ENCODE measurements at places on chromosomes 2 and 18.

DNA sequence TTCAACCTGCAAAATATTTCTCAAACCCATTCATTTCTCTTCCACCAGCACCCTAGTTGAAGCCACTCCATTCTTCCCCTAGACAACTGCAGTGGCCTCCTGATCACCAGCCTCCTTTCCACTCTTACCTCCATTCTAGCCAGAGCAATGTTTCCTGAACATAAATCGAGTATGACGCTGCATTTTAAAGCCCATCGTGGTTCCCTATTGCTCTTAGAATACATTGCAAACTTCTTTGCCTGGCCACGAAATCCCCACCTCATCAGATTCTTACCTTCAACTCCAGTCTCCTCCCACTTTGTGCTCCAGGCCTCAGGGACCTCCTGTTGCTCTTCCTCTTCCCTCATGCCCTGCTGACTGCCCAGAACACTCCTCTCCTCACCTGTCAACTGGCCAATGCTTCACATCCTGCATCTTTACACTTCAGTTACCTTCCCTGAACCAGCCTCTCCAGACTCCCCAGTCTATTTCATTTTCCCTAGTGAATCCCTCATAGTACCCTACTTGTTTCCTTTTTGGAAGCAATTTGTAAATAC, 176.5 kb upstream of the CTAGE1 start:
- DNase-seq: no peak

GRCh38 chr2:182694189-182694588, 21.9 kb upstream of the DNAJC10 start:
- DNase-seq: no peak

DNA sequence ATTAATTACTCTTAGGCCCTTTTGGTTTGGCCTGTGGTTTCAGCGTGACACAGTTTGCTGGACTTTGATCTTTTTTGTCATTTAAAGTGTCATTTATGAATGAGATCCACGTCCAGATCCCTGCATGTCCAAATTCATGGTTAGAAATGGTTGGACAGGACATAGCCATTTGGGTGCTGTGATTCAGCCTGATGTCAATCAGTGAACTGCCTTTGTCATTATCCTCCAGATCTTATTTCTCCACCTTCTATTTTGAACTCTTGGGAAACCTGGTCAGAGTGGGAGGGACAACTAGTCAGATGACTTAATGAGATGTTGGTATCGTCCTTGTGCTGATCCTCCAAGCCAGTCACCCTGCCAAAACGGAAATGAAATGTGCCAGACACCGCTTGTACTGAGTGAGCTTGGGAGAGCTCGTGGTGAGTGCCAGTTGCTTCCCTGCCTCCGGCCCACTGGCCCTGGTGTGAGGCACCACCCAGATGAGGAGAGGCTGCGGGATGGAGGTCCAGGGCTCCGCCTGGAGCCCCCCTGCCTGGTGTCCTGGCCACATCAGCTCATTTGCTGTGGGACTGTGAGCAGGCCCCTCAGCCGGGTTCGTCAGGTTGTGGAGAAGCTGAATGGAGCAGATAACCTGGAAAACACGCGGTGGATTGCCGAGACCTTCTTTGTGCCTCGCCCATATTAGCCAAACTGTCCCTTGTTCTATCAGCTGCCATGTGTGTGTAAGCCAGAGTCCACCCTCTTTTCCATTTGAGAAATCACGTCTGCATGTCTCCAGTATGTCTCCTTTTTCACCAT, 70.1 kb downstream of the DGKD start:
- no peak for DNase-seq

GRCh38 chr2:197515315-197515738, 539 bp upstream of the MOB4 start:
- no peak for DNase-seq

GRCh38 chr2:28821295-28821958, 10.8 kb downstream of the SPDYA start:
- peak; percentile 10 for DNase-seq

GRCh38 chr18:50661013-50661412, 101.1 kb downstream of the MAPK4 start:
- DNase-seq: no peak

DNA sequence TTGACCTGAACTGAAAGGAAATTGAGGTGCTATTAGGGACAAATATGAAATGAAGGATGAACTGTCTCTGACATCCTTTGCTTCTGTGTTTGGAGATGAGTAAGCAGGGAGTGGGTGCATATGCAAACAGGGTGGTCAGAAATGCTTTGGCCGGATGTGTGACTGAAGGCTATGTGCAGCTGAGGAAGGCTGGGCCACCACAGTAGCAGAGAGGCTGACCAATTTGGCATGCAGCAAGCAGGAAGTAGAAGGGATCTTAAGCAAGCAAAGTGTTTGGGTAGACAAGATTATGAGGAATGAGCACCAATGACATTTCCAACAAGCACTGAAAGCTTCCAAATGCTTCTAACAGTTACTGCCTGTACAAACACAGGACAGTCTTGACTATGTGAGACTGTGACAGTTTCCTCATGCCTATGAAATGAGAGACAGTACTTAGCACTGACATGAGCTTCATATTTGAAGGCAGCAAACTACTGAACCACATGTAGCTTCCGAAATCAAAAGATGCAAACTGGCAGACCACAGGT, 3.3 kb upstream of the ACTR3 start:
- no peak for DNase-seq

GRCh38 chr2:42137125-42137841, 31.9 kb upstream of the EML4 start:
- no peak for DNase-seq

- DNase-seq: no peak
These were observed 413.7 kb upstream of the FAM98A start for GRCh38 chr2:34012715-34013302.

GRCh38 chr2:104880076-104880475, 26.2 kb downstream of the POU3F3 start:
- DNase-seq: no peak

DNA sequence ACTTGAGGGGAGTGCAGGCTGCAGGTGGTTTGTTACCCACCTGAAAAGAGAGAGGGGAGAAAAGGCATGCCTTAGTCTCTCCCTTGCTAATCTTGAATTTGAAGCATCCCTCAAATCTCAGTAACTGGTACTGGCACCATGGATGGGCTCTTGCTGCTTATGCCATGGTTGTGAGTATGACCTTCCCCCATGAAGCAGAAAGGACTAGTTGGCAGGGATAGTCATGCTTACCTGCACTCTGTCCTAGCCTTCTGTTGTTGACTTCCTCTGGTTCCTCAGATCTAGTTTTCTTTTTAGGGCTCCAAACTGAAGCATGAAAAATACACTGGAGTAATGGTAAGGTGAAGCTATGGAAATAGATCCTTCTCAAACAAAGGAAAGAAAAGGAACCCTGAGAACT, 191.2 kb downstream of the SPAG16 start:
- DNase-seq: no peak

DNA sequence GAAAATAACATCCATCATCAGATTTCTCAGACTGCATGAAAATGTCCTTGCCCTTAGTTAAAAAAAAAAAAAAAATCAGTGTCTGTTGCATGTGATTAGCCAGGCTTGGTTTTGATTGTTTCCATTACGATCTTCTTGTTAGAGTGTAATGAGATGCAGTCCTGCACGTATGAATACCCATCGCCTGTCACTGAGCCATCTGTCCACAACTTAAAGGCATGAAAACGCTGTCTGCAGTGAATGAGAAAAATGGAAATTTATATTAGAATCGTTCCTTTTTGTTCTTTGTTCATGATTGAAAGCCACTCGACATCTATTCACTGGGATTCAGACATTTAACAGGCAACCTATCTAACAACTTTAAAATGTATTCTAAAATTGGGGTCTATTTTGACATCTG, 521.7 kb upstream of the SPHKAP start:
- no peak for DNase-seq

DNA sequence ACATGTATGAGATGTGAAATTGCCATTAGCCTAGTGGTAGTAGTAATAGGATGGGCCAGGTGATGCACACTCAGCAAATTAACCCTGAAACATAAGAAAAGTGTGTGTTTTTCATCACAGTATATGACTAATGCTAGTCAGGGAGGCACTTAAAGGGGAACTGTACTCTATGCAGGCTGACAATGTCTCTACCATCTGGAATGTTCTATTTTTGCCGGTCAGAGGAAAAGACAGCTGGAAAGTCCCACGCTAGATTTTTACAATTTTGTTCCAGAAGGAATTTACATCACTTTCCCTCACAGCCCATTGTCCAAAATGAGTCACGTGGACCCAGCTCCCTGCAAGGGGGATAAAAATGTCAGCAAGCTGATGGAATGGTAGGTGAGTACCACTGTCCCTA, 746.3 kb upstream of the CHAC2 start:
- no peak for DNase-seq

DNA sequence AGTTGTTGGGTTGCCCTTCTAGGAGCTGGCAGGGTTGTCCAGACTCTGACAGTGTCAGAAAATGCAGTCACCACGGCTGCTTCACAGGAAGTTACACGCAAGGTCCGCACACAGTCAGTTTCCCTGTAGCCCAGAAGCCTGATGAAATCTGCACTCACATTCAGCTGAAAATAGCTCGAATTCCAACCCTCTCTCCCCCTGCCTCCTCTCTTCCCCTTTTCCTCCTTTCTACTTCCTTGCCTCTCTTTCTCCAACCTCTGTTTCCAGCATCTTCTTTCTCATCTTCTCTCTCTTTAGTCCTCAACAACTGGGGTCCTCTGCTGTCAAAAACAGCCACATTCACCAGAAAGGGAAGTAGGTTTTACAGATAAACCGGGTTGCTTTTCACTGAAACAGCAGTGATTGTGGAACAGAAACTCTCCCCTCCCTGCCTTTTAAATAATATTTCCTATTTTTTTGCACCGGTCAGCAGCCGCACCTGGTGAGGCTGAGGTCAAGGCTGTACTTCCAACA, 69.3 kb downstream of the BCL11A start:
- DNase-seq: no peak

DNA sequence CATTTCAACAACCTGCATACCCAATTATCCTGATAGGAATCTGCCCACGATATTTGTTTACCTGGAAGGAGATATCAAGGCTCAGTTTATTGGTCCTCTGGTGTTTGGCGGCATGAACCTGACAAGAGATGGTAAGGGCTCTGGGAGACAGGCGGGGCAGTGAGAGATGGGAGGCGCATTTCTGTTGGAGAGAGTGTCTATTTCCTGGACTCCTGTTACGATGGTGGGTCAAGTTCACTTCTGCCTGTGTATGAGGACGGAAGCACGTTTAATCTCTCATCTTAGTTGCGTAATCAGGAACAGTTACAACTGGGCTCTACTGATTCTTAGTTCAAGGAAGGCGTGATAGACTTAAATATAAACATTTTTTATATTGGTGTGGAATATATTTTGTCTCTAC, 8.9 kb downstream of the PDCL3 start:
- DNase-seq: no peak

- no peak for DNase-seq
These were observed 90.8 kb downstream of the EPAS1 start for GRCh38 chr2:46387886-46388515.

- no peak for DNase-seq
These were observed 2.8 kb downstream of the ETAA1 start for GRCh38 chr2:67399831-67400489.

- no peak for DNase-seq
These were observed 51.3 kb upstream of the ITSN2 start for GRCh38 chr2:24411488-24412151.

- DNase-seq: no peak
These were observed 29.0 kb downstream of the LPIN1 start for GRCh38 chr2:11775384-11775783.

DNA sequence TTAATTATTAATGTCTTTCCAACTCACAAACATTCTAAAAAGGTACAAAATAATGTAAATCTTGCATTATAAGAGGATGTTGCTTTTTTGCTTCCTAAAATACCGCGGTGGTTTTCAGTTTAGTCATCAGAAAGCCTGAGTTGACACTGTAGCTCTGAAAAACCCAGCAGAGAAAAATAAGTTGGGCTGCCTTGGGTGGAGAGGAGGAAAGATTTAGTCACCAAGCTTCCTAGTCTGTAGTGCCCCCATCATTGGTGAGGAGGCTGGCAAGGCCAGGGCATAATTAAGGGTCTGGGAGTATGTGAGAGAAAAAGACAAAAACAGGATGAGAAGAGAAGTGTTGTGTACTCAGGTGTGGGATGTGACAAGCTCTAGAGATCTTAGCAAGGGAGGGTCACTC, 5.7 kb downstream of the PTPRM start:
- DNase-seq: no peak

- DNase-seq: no peak
These were observed 331.6 kb downstream of the SETBP1 start for GRCh38 chr18:45012286-45012685.

DNA sequence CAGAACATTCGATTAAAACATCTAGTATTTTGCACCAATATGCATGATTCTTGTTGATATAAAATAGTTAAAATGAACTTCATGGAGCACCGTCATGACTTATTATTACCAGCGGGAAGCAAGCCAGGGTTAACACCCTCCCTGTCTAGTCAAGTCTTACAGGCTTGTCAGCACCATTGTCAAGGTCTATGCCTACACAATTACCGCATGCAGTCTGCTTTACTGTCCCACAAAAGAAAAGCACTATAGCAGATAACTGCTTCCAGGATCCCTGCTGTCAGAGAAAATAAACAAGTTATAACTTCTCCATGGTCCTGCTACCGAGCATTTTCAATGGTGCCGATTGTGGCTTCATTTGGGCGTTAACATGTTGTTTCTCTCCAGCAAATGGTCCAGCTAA, 968.0 kb upstream of the FAM98A start:
- no peak for DNase-seq

GRCh38 chr18:14085770-14086457, 46.3 kb downstream of the ZNF519 start:
- DNase-seq: no peak

DNA sequence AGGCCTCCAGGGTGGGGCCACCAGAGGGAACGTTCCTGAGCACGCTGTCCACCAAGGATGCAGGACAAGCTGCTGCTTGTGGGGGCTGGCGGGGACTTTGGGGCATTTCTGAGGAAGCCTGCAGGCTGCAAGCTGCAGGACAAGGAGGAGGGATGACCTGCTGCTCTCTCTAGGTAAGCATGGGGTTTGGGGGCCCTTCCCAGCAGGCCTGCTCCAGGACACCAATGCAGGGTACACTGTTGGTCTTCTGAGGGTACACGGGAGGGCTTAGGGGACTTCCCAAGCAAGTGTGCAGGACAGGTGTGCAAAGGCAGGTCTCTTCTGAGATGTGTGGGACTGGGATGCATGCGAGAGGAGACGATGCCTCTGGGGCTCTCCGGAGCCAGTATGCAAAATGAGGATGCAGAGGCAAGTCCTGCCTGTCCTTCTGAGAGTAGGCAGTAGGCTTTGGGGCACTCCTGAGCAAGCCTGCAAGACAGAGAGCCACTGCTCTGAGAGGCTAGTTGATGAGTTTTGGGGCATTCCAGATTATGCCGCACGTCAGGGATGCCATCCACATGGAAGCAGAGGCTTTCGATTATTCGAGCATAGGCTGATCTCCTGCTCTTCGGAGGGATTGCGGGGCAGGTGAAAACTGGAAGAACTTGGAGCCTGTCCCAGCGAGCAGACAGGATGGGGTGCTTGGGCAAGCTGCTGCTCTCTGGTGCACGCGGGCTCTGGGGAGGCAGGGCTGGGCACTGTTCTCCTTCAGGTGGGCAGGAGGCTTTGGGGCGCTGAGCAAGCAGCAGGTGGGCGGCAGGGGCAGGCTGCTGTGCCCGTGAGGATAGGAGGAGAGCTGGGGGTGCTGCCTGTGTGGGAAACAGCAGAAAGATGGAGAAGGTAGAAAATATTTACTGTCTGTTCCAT, 44.6 kb downstream of the CNGA3 start:
- DNase-seq: no peak

- no peak for DNase-seq
These were observed 340.3 kb upstream of the SALL3 start for GRCh38 chr18:78639006-78639950.

All from stimulated activated CD4-positive, alpha-beta T cell treated with anti-CD3 and anti-CD28 coated beads, Interleukin-15, amount 100 ng/mL, for 1 hour (primary cell).